KBM-7 (cell line): ENCODE measurements at places on chromosomes 2 and 18.

- DNase-seq = no peak
Observed at GRCh38 chr2:57569396-57569795, 477.2 kb upstream of the VRK2 start.

- no peak for DNase-seq
Observed at GRCh38 chr2:202114795-202115194, 41.7 kb downstream of the KIAA2012 start.

DNA sequence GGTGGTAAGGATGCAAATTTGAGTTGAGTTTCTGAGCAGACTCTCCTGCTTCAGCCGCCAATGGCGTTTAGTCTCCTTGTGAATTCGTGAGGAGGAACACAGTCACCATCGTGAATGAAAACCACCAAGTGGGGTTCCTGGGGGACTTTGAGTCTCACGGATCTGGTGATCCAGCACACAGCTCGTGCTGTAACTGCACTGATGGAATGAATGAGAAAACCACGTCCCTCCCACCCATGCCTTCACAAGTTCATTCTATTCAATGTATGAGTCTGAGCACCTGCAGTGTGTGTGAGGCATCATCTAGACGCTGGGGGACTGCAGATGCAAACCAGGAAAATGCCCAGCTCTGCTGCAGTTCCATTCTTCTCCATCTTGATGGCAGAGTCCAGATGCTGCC is 127.9 kb downstream of the PIEZO2 start:
- DNase-seq = no peak

DNA sequence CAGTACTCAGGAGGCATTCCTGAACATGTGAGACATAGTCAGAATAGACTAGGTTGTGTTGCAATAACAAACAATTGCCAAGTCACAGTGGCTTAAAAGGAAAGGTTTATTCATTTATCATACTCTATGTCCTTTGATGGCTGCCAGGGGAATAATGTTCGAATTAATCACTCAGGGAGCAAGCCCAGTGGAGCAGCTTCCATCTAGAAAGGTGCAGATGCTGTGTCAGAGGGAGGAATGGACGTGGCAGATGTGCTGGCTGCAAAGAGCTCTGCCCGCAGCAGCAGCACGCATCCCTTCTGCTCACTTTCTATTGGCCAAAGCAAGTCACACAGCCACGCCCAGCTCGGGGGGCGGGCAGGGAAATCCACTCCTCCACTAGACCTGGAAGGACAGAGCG is 105.9 kb upstream of the AQP4 start:
- no peak for DNase-seq

DNA sequence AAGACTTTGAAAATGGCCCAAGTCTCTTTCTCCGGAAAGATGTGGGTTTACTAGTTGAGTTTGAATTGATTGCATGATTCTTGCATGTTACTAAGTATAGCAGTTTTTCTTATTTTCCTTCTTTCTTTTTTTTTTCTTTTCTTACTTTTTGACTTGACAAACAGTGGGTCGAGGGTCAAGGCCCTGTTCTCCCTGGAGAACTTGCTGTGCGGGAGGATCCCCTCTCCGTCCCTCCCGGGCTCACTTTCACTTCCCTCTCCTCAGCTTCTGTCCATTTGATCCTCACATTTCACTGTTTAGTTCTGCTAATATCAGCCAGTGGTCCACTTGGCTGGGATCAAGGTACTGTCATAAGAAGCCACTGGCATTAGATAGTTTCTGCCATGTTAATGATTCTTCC is 767.4 kb downstream of the TDRD15 start:
- no peak for DNase-seq

GRCh38 chr2:134154246-134154645 is 99.6 kb upstream of the MGAT5 start:
- peak; percentile 89 for DNase-seq

GRCh38 chr18:34548120-34548972 is 161.8 kb upstream of the DTNA start:
- DNase-seq = no peak

DNA sequence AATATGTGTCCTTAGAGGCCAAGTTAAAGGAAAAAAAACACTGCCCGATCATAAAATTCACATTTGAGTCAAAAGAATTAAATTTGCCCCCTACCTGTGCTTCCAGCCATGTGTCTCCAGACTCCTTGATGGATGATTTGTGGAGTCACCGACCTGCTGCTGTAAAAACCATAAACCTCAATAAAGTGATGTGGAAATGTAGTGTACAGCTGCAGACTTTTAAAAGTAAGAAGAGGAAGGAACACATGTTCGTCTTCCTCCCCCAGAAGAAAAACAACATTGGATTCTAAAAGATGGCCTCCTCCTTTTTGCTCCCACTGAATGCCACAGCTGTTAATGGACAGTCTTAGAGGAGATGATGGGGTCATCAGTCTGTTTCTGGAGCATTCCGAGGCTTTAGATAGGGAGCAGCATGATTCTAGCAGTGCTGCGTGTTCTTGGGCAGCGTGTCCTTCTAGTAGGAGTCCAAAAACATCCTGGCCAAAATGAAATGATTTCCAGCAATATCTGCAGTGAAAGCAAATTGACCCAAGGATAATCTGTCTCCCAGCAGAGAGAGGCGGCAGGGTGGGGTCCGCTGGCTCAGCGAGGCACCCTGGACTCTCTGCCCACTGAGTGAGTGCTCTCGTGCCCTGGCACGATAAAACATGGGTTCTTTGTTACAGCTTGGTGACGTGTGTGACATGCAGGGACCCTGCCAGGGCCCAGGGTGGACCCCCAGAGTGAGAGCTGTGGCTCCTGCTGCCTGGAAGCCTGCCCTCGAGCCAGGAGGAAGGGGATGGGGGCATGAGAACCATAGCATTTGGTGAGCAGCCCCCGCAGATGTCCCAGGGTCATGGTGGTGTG is 196.1 kb downstream of the FAM210A start:
- DNase-seq = peak; percentile 41

DNA sequence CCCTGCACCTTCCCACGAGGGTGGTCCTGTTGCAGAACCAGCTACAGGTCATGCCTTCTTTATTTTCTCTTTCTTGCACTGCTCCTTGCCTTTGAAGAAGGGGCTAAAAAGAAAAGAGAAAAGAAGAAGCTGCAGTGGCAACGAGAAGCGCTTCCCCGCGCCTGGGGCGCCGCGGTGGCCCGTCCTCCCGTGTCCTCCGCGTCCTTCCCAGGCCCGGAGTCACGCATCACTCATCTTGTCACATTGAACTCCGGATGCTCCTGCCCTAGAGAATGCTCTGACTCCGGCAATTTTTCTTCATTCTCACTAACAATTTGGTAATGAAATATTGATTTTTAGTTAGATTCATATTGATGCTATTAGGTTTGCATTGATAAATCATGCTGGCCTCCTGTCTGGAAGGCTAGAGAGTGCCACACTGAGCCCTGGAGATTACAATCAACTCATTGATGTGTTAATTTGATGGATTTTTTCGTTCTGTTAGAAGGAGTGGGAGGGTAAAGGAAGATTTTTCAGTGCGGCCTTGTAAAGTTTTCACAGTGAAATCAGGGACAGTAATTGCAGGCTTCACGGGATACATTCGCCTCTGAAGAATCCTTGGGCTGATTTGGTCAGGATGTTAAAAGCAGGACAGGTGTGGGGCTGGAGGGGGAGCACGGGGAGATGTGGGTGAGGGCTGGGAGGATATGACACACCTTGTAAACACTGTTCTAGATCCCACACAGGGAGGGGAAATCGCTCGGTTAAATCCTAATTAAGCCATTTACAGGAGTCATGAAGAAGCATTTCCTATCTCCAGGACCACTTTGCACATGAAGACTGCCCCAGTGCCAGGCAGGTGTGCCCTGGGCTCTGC is 349.3 kb downstream of the ZNF516 start:
- DNase-seq = no peak

GRCh38 chr2:152222975-152223637 is 47.5 kb upstream of the STAM2 start:
- DNase-seq = peak; percentile 79

GRCh38 chr2:7913974-7914373 is 767.9 kb upstream of the ID2 start:
- DNase-seq = no peak

DNA sequence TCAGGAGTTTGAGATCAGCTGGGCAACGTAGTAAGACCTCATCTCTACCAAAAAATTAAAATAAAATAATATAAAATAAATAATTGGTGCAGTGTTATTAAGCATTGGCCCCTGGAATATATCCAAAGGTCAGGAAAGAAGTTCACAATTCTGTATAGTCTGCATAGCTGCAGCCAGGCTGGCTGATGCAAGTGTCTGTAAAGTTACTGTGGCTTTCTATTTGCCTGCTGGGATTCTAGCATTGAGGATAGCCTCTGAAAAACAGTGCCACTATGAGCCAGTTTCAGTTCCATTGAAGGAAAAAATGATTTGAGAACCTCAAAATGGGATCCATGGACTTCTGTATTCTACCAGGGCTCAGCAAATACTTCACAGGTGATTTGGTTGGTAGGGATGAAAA is 208.6 kb downstream of the PARD3B start:
- no peak for DNase-seq

- DNase-seq = no peak
Observed at GRCh38 chr2:28780496-28780895, 28.9 kb downstream of the PPP1CB start.

DNA sequence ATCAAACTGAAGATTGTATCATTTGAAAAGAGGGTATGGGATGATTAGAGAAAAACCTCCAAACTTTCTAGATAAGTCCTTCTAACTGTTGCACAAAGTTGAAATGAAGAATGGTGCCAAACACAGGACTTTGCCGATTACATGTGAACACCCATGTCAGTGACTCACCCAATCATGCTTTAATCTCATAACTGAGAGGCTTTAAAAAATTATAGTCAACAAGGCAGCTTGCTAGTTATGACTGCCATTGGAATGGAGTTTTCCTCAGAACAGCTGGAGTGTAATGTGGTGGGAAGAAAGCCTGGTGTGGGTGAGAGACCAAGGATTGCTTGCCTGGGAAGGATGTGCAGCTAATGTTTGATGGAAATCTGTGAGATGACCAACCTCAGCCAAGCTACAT is 98.2 kb upstream of the ALPP start:
- DNase-seq = no peak

- DNase-seq = no peak
Observed at GRCh38 chr2:10283106-10284062, 19.3 kb upstream of the HPCAL1 start.

DNA sequence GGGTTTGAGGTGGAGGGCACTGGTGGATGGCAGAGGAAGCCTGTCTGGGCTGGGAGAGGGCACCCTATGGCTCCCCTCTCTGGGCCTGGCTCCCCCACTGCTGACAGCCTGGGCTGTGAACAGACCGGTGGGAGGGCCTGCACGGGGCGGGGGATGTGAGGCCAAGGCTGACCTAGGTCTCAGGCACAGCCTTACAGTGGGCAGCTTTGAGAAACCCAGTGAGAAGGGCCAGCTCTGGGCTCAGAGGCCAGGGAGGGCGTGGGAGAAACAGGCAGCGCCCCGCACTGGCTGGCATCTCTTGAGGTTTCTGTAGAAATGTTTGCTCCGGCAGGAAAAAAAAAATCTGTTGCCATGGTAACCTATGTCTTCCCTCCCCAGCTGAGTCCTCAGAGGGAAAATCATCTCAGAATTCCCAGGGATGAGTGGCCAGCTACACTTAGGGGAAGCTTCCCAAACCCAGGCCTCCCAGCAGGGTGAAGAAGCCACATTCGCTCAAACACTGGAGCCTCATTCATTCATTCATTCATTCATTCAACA is 71.7 kb upstream of the TAF1B start:
- no peak for DNase-seq

DNA sequence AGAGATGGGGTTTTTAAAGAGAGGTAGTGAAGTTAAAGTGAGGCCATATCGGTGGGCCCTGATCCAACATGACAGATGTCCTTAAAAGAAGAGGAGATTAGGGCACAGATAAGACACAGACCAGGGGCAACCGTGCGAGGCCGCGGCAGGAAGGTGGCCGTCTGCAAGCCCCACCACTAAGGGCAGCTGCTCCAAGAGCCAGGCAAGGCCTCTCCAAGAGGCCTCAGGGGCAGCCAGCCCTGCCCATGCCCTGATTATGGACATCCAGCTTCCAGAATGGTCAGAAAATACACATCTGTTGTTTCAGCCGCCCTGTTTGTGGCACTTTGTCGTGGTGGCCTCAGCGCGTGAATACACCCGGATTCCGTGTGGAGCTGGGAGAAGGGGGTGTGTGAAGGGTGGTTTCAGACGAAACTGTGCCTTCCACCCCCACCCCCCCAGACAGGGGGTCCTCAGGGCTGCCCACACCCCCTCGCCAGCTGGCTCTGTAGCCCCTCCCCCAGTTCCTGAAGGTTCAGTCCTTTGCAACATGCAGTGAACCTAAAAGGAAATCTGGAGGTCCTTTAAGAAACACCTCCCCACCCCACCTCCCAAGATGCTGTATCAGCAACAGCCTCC is 74.1 kb upstream of the SMAD7 start:
- no peak for DNase-seq

DNA sequence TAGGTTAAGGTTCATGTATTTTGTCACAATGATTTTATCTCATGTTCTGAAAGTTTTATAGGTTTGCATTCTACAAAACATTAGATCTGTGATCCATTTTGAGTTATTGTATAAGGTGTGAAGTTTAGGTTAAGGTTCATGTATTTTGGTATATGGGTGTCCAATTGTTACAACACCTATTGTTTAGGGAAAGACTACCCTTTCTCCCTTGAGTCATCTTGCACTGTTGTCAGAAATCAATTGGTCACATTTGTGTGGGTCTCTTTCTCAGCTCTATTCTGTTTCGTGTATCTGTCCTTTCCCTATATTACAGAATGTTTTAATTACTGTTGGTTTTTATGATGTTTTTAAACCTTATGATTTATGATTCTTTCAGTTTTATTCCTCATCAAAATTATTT is 192.3 kb downstream of the MCFD2 start:
- no peak for DNase-seq

DNA sequence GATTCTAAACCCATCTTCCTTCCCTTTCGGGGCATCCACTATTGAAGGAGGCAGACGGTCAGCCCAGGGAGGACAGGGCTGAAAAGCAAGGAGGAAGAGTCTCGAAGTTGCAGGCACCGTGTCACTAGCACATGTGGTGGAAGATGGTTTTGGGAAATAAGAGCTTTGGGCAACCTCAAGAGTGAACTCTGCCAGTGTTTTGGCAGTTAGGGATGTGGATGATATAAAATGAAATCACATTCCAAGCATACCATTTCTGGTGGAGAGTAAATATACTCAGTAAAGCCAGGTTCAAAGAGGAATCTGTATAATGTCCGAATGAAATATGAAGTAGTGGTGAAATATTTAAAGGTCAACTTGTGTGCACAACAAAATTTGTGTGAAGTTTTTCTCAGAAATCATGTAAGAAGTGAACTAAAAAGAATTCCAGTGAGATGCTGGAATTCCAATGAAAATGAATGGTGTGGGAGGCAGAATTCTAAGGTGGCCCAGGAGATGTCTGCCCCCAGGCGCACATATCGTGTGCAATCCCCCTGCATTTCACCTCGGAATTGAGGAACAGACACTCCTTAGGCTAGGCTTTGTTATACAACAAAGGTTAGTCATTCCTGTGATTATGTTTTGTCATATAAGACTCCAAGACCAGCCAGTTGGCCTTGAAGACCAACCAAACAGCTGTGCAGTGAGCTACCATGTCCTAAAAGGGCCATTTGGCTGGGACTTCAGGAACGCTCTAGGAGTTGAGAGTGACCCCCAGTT is 147.1 kb downstream of the SH3BP4 start:
- DNase-seq = no peak

GRCh38 chr2:196166876-196167275 is 4.5 kb downstream of the STK17B start:
- DNase-seq = peak; percentile 82
